G401 (cell line): ENCODE measurements at places on chromosomes 11 and 22. TPM values are rescaled to one million over a fixed set of nuclear protein-coding genes. Genes with fewer than 3 reads are reported as not detected.

DNA sequence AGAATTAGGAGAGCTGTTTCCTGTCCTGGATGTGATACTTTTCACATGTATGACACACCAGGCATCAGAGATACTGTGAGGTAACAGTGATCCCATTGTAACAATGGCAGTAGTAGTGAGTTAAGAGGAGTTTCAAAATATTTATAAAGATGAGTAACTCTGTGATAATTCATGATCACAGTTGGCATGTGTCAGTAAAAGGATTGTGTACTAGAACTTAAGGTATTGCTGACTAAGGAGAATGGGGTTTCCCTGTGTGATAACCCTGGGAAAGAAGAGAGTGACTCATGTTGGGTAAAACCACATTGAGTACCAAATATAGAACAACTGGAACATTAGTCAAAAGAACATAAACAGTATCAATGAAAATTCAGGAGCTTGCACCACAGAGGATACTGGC is 22.9 kb upstream of the SLC5A1 start:
- no peak for DNase-seq

- DNase-seq = no peak
These were observed 104.7 kb upstream of the RRM1 start for GRCh38 chr11:3989921-3990290.

The DTX4 gene
- 0.55 and 3.7 TPM in 2 replicates for total RNA-seq

The FOLR1 gene
- 1.4 TPM in 1 of 2 replicates, not detected in the other for total RNA-seq

- DNase-seq = peak; percentile 92
These were observed 28.8 kb downstream of the FLRT1 start for GRCh38 chr11:64064374-64065140.

The CATSPERZ gene
- not detected in 2 replicates for total RNA-seq

The DGAT2 gene
- 94.6 and 105 TPM in 2 replicates for total RNA-seq

GRCh38 chr22:23178512-23179254 is 1.6 kb upstream of the BCR start:
- peak; percentile 83 for DNase-seq

GRCh38 chr22:21866833-21867527 is 465 bp downstream of the MAPK1 start:
- DNase-seq = no peak

The MPPED2 gene
- total RNA-seq = not detected in 2 replicates

The CALCB gene
- total RNA-seq = not detected in 2 replicates

The CADM1 gene
- total RNA-seq = not detected in 2 replicates

GRCh38 chr11:5102246-5102645 is 32.9 kb downstream of the OR52E1 start:
- DNase-seq = no peak

The TSPAN32 gene
- total RNA-seq = not detected in 2 replicates

The YPEL1 gene
- 0.14 and 0.62 TPM in 2 replicates for total RNA-seq

The GDPD4 gene
- not detected in 2 replicates for total RNA-seq

The P2RX3 gene
- total RNA-seq = 7.1 and 11.4 TPM in 2 replicates

The NPAT gene
- total RNA-seq = 5.5 and 7.1 TPM in 2 replicates

- DNase-seq = no peak
These were observed 463.6 kb downstream of the TBC1D22A start for GRCh38 chr22:47225931-47226633.

DNA sequence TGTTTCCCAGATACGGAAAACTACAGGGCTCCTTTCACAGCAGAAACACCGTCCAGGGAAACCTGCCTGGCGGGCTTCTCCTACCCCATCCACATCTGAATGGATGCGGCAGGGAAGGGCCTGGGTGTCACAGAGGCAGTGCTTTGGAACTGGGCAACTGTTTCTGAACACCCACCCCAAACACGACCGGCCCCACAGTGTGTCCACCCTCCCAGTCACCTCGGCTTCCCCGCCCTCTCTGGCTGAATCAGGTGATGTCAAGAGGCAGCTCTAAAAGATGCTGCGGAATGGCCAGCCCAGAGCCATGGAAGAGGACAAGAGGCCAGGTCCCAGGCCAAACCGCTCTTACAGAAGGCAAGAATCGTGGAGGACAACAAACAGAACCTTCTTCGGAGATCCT is 22.0 kb downstream of the IFT27 start:
- DNase-seq = no peak

- no peak for DNase-seq
These were observed 28.8 kb upstream of the CHORDC1 start for GRCh38 chr11:90251599-90251998.

DNA sequence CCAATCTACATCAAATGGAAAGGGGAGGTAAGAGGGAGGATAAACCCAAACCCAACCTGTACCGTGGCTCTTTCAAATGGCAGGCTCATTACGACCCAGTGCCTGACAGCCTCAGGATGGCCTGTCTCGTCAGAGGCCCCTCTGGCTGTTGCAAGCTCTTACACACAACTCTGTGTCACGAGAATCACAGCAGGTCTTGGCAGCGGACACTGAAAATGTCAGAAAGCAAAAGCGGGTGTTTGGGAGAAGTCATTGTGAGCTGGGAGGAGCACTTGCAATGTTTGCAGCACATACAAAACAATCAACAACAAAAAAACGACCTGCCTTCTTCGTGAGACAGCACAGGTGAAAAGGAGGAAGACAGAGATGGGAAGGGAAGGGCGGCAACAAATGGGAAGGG is 248.1 kb downstream of the OPCML start:
- DNase-seq = no peak

GRCh38 chr11:69926376-69927050 is 107.3 kb upstream of the FGF3 start:
- no peak for DNase-seq

DNA sequence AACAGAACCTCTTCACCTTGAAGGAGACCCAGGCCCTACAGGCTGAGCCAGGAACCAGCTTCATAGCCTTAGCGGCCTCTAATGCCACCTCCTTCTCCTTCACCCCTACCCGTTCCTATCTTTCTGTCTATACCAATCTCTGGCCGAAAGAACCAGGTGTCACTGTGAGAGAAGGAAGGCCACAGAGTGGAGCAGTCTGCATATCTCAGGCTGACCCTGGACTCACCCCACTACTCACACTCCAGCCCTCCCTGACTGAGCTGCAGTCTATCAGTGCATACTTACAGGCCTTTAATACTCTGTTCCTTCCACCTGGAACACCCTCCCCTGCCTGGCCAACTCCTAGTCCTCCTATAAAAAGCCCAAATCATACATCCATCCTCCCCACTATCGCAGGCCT is 32.7 kb downstream of the ARAP1 start:
- no peak for DNase-seq

- no peak for DNase-seq
These were observed 53.1 kb upstream of the SEPTIN5 start for GRCh38 chr22:19661156-19661555.

DNA sequence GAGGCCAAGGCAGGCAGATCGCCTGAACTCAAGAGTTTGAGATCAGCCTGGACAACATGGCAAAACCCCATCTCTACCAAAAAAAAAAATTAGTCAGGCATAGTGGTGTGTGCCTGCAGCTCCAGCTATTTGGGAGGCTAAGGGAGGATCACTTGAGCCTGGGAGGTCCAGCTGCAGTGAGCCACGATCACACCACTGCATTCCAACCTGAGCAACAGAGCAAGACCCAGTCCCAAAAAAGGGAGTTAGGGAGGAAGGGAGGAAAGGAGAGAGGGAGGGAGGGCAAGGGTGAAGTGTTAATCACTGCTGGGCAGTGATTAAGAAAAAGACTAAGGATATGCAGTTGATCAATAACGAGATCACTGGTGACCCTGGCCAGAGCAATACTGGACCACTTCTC is 56.0 kb upstream of the APOA1 start:
- DNase-seq = no peak

The C11orf52 gene
- 11.8 and 26.1 TPM in 2 replicates for total RNA-seq

DNA sequence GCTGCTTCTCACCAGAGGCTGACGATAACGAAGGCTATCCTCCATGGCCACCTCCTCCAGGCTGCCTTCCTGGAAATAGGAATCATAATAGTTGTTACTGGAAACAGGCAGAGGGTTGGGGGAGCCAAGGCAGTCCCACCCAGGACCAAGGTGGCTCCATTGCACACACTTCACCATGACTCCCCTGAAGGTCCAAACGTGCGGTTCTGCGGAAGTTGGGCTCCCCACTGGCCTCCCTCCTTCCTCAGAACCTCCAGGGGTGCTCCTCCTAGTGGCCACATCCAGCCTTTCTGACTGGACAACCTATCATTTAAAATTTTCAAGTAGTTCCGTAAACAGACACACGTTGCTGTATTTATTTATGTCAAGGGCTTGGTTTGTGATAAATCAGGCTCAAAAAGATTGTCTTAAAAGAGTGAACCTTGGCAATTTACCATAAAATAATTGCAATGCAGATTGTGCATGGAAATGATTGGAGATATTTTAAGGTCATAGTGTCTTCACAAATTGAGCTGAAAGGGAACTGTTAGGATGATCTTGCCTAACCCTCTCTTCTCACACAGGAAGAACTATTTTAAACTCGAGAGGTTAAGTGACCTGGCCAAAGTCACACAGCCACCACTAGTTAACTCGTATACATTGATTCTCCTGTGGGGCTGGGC is 1.4 kb upstream of the TCN2 start:
- DNase-seq = peak; percentile 23

The P2RY2 gene
- not detected in 2 replicates for total RNA-seq

The ZBTB16 gene
- total RNA-seq = not detected in 2 replicates

DNA sequence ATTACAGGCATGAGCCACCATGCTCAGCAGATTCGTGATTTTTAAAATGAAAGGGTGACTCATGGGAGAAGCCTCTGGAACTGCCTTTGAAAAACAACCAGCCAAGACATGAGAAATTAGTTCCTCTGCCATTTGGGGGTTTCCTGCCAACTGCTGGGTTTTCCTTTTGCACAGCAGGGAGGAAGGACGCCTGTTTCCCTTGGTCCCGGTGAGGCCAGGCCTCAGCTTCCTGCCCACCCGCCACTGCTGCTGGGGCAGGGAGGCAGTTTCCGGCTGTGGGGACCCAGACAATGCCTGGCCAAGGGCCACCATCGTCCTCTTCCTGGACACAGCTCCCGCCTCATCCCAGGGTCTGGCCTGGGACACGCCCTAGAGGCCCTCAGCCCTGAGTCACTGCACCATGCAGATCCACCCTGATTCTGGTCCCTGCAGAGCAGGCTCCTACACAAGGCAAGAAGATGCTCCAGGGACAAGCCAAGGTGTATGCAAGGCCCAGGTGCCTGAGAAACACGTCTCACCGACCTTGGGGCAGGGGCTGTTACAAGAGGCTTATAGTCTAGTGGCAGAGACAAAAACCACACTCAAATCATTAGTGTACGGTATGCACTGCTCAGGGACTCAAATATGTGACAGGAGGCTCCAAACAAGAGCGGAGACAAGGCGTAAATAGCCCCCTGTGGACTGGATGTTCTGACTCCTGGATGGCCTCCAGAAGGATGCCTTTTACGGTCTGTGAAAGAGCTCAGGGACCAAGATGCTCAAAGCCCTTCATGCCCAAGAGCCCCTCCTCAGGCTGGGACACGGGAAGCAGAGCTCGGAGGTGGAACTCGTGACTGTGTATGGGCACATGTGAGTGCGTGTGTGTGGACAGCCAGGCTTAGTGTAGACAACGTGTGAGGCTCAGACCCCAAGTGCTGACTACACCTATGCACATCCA is 10.0 kb downstream of the PPM1F start:
- peak; percentile 64 for DNase-seq

- DNase-seq = no peak
These were observed 16.6 kb upstream of the MS4A6E start for GRCh38 chr11:60310407-60310998.

- DNase-seq = no peak
These were observed 18.0 kb downstream of the RANGAP1 start for GRCh38 chr22:41267958-41268357.

DNA sequence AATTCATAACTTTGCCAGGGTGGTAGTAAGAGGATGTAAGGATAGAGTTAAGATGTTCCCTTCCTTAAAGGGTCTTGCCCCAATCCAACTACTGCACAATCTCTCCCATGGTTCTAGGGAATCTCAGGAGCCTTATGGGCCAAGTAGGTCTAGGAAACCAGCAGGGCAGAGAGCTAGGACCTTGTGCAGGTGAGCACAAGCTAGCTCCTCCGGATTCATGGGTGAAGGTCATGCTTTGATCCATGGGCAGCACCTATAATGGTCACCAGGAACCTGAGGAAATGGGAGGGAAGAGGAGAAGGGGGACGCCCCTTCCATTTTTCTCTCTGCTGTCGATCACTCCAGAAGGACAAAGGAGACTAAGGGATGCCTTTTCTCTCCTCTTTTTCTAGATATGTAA is 16.8 kb downstream of the KCNJ11 start:
- DNase-seq = no peak

The SIK3 gene
- total RNA-seq = 6.5 and 8.1 TPM in 2 replicates

DNA sequence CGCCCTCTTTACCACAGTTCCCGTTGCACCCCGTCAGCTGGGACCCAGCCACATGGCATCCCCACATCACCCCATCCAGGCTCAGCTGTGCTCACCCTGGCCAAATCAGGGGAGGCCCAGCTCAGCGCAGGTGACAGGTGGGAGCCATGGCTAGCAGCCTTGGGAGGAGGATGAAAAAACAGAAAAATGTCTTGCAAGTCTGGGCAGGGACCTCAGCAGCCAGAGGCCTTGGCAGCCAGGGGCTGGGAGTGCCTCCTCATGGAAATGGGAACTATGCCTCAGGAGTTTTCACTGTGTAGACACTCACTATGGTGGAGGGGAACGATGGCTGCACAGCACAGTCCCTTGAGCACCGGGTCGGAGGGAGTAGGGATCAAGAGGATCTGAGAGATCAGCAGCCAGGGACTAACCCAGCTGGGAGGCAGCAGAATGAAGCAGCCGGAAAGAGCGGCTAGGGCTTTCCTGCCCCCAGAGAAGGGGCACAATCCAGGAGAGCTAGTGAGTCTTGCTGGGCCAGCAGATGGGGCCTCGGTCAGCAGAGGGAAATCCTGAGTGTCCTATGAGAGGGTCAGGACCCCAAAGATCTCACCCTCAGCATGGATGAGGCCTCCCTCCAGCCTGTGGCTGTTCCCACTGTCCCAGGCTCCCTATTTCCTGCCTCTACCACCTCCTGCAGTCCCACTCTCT is 6.2 kb upstream of the FTH1 start:
- peak; percentile 13 for DNase-seq

- no peak for DNase-seq
These were observed 1127.1 kb upstream of the CNTN5 start for GRCh38 chr11:97893612-97894011.

- no peak for DNase-seq
These were observed 36.6 kb upstream of the NRIP3 start for GRCh38 chr11:9040410-9040809.

The CRYBB3 gene
- not detected in 2 replicates for total RNA-seq

The CNIH2 gene
- total RNA-seq = 4.4 and 12.4 TPM in 2 replicates

DNA sequence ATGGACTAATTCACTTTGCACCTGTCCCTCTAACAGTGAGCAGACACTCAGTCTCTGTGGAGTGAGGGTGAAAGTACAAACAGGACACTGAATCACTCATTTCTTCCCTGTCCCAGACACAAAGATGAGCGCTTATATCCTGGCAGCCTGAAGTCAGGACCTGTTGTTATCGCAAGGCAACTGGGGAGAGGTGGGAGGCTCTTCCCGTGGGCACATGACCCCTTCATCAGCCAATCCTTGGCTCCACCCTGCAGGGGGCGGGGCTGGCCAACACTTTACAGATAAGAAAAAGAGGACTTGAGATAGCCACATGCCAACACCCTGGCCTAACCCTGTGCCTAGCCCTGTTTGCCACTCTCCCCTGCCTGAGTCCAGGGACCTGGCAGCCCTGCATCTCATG is 29.5 kb upstream of the TESMIN start:
- no peak for DNase-seq
